MM.1S (cell line): ENCODE measurements at places on chromosomes 6 and 20.

DNA sequence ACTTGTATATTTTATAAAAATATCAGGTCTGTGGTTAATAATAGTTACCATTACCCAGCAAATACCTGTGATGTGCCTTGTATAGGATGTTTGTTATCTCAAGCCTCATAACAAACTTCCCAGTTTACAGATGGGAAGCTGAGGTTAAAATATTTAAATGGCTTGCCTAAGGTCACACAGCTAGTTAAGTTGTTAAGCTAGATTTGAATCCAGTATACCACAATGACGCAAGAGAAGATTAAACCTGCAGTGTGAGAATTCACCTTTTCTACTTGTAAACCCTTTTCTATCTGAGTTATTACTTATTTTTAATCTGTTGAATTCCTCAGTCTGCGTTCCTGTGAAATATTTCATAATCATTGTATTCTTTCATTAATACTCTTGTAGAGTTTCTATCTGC lies 4.9 kb downstream of the DSP start:
- DNase-seq, result no peak

DNA sequence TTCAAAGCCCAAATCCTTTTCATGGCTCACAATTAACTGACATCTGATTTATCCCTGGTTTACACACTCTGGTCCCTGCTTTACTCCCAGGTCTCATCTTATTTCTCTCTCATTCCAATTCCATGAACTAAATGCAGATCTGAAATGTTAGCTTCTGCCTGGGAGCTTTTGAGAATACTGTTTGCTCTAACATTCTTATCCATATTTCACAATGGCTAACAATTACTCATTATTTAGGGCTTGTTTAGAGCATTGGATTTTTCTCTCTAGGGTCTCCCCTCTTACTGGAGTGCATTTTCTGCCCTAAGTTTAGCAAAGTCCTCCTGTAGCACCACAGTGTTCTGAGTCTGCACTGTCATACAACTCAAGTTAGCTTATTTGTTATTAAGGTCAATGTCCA lies 121.5 kb upstream of the HCRTR2 start:
- DNase-seq, result no peak

GRCh38 chr6:136720045-136720770 lies 72.1 kb downstream of the MAP3K5 start:
- DNase-seq, result no peak

- no peak for DNase-seq
Observed at GRCh38 chr6:154484942-154485341, 25.5 kb downstream of the CNKSR3 start.

DNA sequence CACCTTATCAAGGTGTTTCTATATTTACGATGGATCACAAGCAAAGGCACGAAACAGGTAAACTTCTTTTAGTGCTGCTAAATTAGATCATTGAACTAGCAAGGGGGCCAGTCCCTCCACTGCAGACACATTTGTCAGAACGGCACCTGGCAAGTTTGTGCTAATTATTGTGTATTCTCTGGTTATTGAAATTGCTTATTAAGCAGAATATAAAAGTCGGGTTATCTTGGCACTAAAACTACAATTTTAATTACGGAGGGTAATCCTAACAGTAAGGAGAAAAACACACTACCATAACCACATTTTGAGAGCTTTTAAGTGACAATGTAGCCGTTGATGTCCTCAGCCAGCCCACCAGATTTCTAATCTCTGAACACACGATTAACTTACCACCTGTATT lies 118.9 kb upstream of the BTN3A2 start:
- no peak for DNase-seq
